ENCODE measurements at places on chromosomes 2 and 18. TPM values are rescaled to one million over a fixed set of nuclear protein-coding genes. Genes with fewer than 3 reads are reported as not detected.

DNA sequence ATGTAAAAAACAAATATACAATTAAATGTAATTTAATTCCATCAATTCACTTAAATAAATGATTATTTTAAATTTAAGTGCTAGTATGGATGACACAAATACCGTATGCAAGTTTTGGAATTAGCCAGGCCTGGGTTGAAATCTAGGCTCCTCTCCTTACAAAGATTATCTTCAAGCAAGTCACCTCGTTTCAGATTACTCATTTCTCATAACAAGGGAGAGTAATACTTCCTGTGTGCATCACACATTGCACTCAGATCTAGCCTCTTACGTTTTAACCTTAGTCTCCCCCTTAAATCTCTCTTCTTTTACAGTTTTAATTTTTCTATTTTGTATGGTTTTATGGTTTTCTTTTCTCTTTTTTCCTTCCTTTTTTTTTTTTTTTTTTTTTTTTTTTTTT lies 1475.9 kb upstream of the NXPH2 start:
- DNase-seq, result no peak

DNA sequence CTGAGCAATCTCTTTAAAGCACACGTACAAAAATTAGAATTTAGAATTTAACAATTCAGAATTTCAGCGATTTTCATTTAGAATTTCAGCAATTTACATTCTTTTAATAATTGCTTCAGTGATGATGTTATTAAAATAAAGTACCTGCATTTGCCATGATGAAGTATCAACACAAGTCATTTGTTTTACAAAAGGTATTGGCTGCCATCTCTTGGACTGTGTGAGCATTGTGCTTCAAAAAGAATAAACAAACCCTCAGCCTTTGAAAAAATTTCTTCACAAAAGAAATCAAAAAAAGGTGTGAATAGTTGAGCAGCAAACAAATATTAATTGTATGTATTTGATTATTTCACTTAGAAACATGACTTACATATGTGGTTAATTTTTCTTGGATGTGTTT lies 27.1 kb upstream of the ZC3H15 start:
- no peak for DNase-seq

- no peak for DNase-seq
Observed at GRCh38 chr2:218295029-218295428, 2.7 kb upstream of the TMBIM1 start.

DNA sequence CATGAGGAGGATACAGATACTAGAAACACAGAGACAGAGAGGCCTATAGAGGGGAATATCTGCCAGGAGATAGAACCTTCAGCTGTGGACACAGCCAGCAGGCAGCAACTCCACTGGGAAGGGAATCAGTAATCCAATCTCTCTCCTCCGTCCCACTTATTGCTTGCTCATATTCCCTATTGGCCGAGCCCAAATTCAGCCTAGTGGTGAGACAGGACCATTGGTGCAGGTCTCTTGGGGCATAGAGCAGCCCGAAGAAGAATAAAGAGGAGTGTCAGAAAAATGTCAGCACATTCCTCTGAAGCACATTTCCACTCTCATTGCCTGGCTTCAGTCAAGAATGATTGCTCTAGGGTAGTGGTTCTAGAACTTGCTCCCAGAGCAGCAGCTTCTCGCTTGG lies 1091.5 kb upstream of the GYPC start:
- no peak for DNase-seq

- no peak for DNase-seq
Observed at GRCh38 chr2:77008853-77009252, 513.3 kb downstream of the LRRTM4 start.

DNA sequence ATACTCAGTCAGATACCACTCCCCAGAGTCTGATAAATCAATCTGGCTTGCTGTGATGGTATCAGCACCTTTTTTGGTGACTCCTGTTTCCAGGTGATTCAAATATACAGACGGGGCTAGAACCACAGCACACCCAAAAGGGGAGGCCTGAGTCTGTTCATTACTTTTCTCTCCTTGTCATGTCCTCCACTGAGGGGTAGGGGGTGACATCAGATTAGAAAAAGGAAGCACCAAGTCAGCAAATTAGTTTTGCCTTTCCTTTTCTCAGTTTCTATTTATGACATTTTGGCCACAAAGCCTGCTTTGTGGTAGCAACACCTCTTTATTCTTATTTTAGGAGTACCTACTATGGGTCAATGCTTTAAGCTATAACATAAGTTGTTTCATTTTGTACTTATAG lies 127.4 kb downstream of the CCDC102B start:
- DNase-seq, result no peak

The TPRKB gene
- total RNA-seq, result 35.6 TPM

The UGT1A4 gene
- total RNA-seq, result not detected

The GRHL1 gene
- total RNA-seq, result not detected

The RBM44 gene
- 0.91 TPM for total RNA-seq
